ENCODE measurements at places on chromosomes 12 and 14. TPM values are rescaled to one million over a fixed set of nuclear protein-coding genes. Genes with fewer than 3 reads are reported as not detected.

- DNase-seq, result no peak
Measured at GRCh38 chr14:72519543-72519942, 374.4 kb downstream of the DPF3 start.

DNA sequence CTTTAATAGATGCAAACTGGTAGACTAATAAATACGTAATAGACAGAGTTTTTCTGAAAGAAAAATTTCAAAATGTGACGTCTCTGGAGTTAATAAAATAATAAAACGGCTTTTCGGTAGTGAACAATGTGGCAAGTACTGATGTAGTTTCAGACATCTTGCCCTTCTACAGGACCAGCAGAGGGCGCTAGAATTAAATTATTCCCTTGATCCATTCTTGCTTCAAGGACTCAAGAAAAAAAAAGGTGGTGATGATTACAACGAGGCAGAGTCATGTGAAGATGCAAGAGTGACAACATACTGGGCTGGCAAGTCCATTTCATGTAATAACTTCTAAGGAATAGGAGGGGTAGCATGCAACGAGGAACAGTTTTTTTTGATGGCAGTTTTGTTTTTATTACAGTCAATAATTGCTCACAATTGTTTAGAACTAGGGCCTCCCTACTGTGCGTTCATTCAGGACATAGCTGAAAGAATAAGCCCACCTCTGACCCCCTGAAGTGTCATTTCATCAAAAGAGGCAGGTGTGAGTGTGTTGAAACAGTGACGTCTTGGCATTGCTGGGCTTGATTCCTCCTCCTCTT lies 101.0 kb upstream of the GZMB start:
- peak; percentile 83 for DNase-seq

- no peak for DNase-seq
Measured at GRCh38 chr12:32134101-32134888, 27.6 kb downstream of the BICD1 start.

- no peak for DNase-seq
Measured at GRCh38 chr12:122042910-122043309, 21.2 kb downstream of the BCL7A start.

DNA sequence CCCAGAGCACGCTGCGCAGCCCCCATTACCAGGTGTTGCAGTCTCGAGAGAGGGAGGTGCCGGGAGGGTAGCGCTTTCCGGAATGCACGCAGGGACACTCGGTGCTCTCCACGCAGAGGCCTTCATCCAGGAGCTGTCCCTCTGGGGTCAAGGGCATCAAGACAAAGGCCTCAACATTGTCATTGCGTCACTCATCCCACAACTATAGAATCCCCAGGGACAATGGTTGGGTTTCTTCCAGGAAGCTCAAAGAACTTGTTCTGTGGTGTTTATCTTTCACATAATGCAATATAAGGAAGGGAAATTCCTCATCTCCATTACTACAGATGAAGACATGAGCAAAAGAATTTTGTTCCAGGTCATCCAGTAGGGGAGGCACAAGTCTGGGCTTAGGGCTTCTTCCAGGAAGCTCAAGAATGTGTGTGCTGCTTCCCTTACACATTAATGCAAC lies 52.1 kb downstream of the VWF start:
- DNase-seq, result no peak

- DNase-seq, result peak; percentile 50
Measured at GRCh38 chr12:113861708-113862312, 104.3 kb downstream of the RBM19 start.

GRCh38 chr12:96248136-96248931 lies 54.2 kb downstream of the ELK3 start:
- no peak for DNase-seq

Gene CLEC2A
- total RNA-seq, result not detected

DNA sequence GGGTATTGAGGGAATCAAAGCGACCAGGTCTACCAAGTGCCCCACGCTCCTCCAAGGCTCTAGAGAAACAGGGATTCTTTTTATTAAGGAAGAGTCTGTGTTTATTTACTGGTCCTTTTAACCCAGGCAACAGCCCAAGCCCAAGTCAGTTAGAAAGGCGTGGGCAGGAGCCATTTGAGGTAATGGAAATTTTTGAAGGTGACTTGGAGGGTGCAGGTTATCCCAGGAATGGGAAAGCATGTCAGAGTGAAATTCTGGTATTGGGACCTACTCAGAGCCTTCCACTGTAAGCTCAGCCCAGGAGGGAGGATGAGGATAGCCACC lies 2.9 kb downstream of the SLC6A12 start:
- no peak for DNase-seq

Gene CPNE6
- not detected for total RNA-seq

- no peak for DNase-seq
Measured at GRCh38 chr12:118498171-118498570, 121.8 kb downstream of the SUDS3 start.

Gene INSM2
- not detected for total RNA-seq

DNA sequence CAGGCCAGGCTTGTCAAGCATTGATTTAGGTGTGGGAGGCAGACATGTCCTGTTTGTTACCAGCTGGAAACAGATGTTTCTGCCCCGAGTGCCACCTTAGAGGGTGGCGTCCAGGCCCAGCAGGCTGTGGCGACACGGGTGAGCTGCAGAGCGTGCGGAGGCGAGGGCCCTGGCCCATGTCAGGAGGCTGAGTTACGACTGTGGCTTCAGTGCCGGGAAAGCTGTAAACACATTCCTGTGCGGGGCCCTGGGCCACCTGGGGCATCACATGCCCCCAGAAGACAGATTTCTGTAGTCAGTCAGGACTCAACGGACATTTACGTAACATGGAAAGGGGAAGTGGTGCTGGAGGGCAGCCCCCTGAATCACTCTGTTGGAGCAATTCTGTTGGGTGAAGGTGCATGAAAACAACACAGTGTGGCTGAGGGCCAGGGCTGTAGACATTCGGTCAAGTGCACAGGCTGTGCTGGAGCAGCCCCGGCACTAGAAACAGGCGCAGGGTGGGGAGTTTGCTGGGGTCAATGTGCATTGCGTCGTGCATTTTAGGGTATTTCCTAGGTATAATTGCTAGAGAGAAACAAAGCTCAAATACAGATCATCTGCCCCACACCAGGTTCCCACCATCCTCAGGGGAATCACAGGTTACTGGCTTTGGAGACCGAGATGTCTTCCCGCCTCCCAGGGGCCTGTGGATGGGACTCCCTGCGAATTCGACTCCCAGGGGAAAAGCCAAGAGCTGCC lies 291.8 kb downstream of the TMEM121 start:
- DNase-seq, result no peak

Gene DPY19L2
- 14.7 TPM for total RNA-seq

GRCh38 chr14:92665661-92666110 lies 82.7 kb downstream of the LGMN start:
- DNase-seq, result no peak

DNA sequence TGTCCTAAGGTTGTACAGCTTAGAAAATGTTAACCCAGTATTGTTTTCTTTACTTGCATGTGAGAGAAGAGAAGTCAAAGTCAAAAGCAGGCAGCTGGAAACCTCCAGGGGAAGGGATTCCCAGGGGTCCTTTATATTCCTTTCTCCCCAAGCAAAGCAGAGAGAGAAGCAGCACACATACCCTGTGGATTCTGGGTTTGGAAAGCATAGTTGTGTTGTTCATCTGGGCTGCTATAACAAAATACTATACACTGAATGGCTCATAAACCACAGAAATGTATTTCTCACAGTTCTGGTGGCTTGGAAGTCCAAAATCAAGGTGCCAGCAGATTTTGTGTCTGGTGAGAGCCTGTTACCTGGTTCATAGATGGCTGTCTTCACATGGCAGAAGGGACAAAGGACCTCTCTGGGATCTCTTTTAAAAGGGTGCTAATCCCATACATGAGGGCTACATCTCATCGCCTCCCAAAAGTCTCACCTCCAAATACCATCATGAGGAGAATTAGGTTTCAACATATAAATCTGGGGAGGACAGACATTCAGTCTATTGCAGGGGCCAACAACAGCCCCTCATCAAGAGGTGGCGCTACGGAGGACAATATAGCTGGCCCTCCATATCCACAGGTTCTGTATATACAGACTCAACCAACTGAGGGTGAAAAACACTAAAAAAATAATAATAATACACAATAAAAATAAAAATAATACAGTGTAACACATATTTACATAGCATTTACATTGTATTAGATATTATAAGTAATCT lies 19.3 kb upstream of the PCNX1 start:
- DNase-seq, result no peak

DNA sequence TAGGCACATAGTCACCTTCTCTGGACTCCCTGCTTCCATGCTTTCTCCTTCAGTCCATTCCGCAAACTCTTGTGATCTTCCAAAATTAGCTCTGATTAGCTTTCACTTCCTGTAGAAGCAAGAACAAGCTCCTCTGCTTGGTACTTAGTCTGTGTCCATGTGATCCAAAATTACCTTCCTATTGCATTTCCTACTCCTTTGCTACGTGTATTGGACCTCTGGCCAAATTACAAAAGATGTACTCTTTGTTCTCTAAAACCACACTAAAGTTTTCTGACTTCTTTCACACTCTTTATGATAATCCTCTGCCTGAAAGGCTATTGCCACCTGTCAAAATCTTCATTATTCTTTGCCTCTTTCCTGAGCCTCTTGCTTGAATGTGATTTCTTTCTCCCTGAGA lies 786 bp upstream of the TSFM start:
- no peak for DNase-seq

DNA sequence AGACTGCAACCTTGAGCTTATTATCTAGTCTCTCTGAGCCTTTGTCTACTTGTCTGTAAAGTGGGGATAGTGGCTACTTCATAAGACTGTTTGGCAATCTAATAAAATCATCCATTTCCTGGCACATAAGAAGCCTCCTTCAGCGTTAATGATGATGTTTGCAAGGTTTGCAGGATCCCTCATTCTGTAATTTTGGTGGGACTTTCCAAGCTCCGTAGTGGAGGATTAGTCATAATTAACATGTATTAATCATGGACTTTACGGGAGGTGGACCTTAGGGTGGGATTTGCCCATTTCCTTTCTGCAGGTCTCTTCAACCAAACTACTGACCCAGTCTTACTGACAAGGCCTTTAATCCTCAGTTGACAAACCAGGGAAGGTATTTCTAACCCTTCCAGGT lies 66.2 kb downstream of the NTF3 start:
- DNase-seq, result no peak

Gene HCAR1
- total RNA-seq, result 0.06 TPM

GRCh38 chr12:32366714-32367113 lies 32.6 kb upstream of the FGD4 start:
- no peak for DNase-seq

GRCh38 chr12:22014783-22015144 lies 31.3 kb upstream of the CMAS start:
- no peak for DNase-seq

GRCh38 chr14:61561657-61562276 lies 133.5 kb upstream of the HIF1A start:
- DNase-seq, result no peak

DNA sequence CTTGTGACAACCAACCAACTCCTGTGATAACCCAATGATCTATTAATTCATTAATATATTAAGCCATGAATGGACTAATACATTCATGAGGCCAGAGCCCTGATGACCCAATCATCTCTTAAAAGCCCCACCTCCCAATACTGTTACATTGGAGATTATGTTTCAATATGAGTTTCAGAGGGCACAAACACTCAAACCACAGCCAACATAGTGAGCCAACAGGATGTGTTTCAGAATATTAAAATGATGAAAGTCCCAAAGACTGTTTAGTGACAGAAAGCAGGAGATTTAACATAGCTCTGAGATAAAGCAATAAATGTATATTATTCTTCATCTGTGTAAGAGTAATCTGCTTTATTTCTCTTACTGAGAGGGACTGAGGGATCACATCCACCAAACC lies 71.7 kb downstream of the PTPRO start:
- DNase-seq, result no peak

Gene IAPP
- 0.15 TPM for total RNA-seq

- no peak for DNase-seq
Measured at GRCh38 chr14:103932791-103933490, 4.7 kb downstream of the TDRD9 start.

DNA sequence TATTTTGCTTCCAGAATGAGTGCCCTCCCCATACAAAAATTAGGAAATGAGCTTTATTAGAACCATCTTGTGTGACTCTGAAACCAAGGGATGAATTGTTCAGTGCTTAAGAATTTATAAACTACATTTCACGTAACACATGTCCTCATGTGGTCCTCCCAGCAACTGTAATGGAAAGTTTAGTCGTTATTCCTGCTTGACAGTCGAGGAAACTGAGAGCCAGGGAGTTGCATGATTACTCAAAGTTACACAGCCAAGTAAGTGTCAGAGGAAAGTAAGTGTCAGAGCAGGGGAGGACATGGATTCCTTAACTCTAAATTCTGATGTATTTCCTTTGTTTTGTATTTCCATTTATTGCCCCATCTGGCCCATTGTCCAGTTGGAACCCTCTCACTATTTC lies 453.9 kb downstream of the FUT8 start:
- DNase-seq, result no peak

Gene RAB15
- 12.2 TPM for total RNA-seq

DNA sequence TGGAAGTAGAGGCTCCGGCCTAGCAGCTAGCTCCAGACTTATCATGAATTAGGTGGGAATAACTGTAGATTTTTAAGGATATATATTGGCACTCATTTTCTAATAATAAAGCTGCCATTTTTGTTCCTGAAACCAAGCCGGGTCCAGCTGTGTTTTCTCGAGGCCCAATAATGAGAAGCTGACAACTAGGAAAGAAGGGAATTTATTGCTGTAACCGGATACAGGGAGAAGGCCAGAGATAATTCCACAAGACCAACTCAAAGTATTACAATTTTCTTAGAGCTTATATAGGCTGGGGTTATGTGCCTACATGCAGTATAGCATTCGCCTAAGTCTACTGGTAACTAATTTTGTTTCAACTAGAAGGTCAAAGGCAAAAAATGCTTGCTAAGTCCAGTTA lies 122.3 kb upstream of the FBXO33 start:
- no peak for DNase-seq

Gene RAPGEF3
- 1.2 TPM for total RNA-seq

DNA sequence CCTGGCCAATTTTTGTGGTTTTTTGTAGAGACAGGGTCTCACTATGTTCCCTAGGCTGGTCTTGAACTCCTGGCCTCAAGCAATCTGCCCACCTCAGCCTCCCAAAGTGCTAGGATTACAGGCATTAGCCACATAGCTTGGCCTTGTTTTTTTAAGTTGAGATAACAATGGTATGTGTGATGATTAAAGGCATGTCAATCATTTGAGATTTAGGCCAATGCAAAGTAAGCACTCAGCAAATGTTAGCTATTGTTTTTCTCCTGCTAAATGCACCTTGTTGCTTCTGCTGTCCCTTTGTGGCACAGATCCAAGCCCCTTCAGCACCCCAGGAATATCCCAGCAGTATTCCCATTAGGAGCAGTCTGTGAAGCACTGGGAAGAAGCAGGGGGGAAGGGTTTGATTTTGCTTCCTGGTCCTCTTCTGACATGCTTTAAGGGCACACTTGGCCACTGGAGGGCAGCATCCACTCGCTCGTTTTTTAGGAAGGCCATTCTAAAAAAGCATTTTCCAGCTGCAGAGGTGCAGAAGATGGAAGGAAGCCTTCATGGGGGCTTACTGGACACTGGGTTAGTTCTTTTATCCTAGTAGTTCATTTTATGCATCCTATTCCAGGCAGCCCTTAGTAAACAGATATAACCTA lies 70.2 kb upstream of the ZFP36L1 start:
- DNase-seq, result peak; percentile 86

Gene ANO2
- total RNA-seq, result 4.0 TPM

Gene CCDC38
- total RNA-seq, result 0.12 TPM

Data from neural progenitor cell (in vitro differentiated cells).